ENCODE measurements at places on chromosomes 12 and 14.

DNA sequence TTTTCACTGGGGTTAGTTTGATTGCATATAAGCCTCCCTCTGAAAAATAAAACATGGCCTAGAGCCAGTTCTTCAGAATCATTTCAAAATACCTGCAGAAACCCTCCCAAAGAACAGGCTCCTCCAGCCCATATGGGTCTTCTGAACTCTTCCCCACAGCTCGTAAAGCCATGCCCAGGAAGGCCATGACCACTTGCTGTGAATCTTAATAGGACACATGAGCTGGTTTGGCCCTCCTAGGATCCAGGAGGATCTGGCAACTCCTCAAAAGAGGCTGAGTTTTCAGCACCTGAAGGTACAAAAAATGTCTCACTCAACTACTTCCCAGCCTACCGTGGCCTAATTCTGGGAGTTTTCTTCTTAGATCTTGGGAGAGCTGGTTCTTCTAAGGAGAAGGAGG lies 2.4 kb downstream of the MYBPC1 start:
- DNase-seq: no peak

DNA sequence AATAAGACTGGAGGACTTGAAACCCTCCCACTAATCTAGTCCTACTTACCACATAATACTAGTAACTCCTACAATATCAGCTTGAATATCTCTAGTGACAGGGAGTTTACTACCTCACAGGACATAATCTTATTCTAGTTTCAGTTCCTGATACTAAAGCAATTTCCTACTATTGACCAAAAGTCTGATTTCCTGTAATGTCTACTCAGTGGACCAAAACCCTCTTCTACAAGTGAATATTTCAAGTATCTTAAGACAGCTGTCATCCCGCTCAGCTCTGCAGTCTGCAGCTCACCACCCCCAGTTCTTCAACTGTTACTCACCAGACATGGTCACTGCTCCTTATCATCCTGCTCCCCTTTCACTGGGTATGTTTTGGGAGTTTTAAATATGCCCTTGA lies 70.8 kb upstream of the TMCC3 start:
- DNase-seq: no peak

- DNase-seq: no peak
These were observed 21.5 kb upstream of the GNS start for GRCh38 chr12:64780531-64781279.

GRCh38 chr12:104958805-104959334 lies 780 bp upstream of the SLC41A2 start:
- no peak for DNase-seq

DNA sequence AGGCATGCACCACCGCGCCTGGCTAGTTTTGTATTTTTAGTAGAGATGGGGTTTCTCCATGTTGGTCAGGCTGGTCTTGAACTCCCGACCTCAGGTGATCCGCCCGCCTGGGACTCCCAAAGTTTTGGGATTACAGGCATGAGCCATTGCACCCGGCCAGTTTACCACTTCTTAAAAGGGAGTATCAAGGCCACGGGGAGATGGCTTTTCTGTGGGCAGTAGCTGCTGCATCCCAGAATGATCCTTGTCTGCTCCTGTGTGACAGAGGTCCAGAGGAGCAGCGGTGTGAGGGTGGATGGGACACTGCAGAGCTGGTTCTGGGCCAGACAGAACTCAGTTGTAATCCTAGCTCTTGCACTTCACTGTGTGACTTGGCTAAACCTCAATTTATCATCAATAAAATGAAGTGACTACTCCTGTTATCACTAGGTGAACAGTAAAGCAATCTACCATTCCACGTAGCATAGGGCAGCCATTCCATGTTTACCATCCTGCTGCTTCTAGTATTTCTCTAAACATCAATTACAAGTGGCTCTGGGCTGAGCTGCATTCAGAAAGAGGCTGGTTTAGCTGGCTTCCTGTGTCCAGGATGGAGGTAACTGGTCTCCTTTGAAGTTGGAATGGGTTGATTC lies 3.0 kb upstream of the NPFF start:
- DNase-seq: no peak

- DNase-seq: no peak
These were observed 56.7 kb downstream of the TRAF3 start for GRCh38 chr14:102833991-102834390.

- no peak for DNase-seq
These were observed 4.5 kb downstream of the RAB5B start for GRCh38 chr12:55978393-55978792.

GRCh38 chr14:36361210-36361853 lies 40.9 kb upstream of the MBIP start:
- DNase-seq: no peak

- DNase-seq: no peak
These were observed 126.4 kb downstream of the ATP23 start for GRCh38 chr12:58067610-58068387.

GRCh38 chr12:46830731-46831334 lies 5.0 kb upstream of the SLC38A4 start:
- no peak for DNase-seq

GRCh38 chr12:92898755-92899154 lies 30.3 kb downstream of the EEA1 start:
- DNase-seq: no peak

- DNase-seq: no peak
These were observed 163.9 kb upstream of the TMTC2 start for GRCh38 chr12:82522762-82523161.
